ENCODE measurements at places on chromosomes 11 and 22. TPM values are rescaled to one million over a fixed set of nuclear protein-coding genes. Genes with fewer than 3 reads are reported as not detected.

DNA sequence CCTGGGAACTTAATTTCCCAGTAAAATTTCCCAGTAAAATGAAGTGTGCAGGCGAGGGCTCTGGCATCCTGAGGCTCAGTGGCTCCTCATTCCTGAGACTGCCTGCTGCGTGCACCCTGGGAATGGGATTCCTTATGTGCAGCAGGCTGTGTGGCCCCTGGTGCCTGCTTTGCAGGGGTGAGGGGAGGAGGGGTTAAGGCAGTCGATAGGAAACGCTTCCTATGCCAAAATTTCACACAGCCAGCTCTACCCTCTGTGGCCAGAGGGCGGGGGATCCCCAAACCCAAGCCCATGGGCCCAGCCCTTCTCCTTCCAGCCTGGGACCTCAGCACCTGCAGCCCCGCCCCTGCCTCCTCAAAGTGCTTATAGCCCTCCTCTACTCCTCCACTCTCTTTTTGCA, 12.1 kb upstream of the BAIAP2L2 start:
- DNase-seq = no peak

- DNase-seq = no peak
These were observed 1126.3 kb upstream of the RAG2 start for GRCh38 chr11:37724315-37724714.

DNA sequence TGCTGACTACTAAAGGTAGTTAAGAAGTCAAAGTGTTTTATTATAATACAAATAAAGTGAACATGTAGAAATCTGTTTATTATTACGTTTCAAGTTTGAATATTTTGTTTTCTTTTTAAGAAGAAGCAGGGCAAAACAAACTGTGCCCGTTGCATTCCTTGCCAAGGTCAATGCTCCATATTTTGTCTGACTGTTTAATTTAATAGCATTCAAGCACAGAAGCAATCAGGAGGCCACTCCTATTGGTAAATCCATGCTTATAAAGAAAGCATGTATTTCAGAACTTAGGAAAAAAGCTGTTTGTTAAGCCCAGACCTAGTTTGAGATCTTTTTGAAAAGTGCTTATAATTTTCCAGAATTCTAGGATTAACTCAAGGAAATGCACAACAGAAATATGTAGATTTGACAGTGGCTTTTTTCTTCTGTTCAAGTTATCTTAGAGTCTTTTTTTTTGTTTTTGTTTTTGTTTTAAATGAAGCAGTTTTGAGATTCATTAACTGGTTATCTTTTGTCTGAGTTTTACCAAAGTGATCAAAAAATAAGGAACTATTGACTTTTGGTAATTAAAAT, 51.7 kb downstream of the ARHGAP42 start:
- DNase-seq = no peak

GRCh38 chr11:17604915-17605233, 57.8 kb downstream of the OTOG start:
- DNase-seq = no peak

DNA sequence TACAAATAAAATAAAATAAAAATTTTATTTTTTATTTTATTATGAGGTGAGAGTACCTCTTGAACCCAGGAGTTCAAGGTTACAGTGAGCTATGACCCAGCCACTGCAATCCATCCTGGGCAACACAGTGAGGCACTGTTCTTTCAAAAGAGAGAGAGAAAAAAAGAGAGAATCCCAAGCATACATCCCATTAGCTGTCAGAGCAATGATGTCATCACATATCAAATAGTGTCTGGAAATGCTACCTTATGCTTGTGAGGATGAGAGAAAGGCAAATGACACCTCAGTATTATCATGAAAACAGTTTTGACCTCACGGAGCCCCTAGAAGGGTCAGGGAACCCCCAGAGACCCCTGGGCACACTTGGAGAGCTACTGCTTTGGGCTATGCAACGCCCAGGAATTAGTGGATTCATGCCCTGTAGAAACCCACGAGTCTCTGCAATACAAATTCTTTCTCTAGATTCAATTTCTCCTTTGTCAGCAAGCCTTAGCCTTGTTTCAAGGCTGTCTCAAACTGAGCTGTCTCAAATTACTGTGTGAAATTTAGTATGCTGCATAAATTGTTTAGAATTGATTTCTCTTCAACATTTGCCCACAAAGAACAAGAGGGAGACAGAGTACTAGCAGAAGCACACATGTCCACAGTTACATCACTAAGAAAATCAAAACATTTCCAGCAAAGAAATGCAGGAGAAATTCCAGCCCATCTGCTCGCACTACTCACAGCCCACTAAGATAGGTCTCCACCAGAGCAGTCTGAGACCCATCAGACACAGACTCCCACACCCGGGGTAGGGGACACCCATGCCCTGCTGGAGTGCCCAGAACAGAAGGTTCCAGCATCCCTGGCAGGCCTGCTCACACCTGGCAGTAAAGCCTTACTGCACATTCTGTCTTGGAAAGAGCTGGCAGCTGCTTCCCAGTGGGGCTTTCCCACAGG, 18.1 kb downstream of the DGCR2 start:
- no peak for DNase-seq

- DNase-seq = no peak
These were observed 39.9 kb downstream of the SERGEF start for GRCh38 chr11:17972987-17973386.

DNA sequence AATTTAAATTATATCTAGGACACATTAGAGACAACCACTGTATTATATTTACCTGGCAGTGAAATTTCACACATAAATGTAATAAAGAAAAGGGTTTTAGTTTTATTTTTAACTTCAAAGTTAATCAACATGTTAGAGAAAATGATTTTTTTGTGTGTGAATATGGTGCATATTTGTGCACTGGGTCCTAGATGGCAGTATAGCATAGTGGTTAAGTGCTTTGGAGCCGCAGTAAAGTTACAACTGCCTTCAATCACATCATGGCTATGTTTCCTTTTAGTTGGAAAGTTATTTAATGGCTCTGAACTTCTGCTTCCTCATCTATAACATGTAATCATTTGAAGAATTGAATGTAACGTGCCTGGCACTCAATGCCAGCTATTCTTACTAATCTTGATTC, 108.9 kb upstream of the DDI1 start:
- no peak for DNase-seq

GRCh38 chr11:64316672-64317324, 561 bp downstream of the TRMT112 start:
- peak; percentile 56 for DNase-seq

- DNase-seq = no peak
These were observed 38.3 kb downstream of the IRAG1 start for GRCh38 chr11:10655227-10655626.

Gene EFCAB6
- total RNA-seq = 0.18 TPM

Gene LDHAL6A
- not detected for total RNA-seq
